NCI-H526 (cell line): ENCODE measurements at places on chromosomes 7 and 10.

DNA sequence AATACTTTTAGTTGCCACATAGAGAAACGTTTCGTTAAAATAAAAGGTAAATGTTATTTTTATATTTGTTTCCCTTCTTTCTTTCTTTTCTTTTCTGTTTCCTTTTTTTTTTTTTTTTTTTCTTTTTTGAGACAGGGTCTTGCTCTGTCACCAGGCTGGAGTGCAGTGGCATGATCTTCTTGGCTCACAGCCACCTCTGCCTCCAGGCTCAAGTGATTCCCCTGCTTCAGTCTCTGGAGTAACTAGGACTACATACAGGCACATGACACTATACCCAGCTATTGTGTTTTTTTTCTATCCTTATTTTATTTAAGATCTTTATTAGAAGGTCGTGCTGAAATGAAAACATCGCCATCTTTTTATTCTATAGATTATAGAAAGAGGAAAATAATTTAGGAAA is 661.8 kb upstream of the MBL2 start:
- DNase-seq, result no peak

DNA sequence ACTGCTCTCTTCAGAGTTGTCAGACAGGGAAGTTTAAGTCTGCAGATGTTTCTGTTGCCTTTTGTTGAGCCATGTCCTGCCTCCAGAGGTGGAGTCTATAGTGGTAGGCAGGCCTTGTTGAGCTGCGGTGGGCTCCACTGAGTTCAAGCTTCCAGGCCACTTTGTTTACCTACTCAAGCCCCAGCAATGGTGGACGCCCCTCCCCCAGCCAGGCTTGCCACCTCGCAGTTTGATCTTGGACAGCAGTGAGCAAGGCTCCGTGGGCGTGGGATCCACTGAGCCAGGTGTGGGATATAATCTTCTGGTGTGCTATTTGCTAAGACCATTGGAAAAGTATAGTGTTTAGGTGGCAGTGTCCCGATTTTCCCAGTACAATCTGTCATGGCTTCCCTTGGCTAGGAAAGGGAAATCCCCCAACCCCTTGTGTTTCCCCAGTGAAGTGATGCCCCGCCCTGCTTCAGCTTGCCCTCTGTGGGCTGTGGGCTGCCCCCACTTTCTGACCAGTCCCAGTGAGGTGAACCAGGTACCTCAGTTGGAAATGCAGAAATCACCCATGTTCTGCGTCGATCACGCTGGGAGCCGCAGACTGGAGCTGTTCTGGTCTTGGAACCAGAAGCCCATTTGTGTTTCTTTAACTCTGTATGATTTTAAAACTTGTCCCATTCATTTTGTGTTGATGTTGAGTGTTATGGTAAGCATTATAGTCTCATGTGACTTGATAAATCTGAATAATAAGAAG is 89.2 kb upstream of the CALCR start:
- DNase-seq, result no peak

GRCh38 chr7:29839921-29840320 is 33.6 kb downstream of the WIPF3 start:
- no peak for DNase-seq

- DNase-seq, result no peak
These were observed 67.5 kb downstream of the ATXN7L1 start for GRCh38 chr7:105808703-105809590.

- peak; percentile 40 for DNase-seq
These were observed 132.5 kb downstream of the LSM5 start for GRCh38 chr7:32357535-32358277.

- no peak for DNase-seq
These were observed 32.1 kb downstream of the LMOD2 start for GRCh38 chr7:123687727-123688126.

- no peak for DNase-seq
These were observed 524.0 kb downstream of the IPMK start for GRCh38 chr10:57743711-57744110.

DNA sequence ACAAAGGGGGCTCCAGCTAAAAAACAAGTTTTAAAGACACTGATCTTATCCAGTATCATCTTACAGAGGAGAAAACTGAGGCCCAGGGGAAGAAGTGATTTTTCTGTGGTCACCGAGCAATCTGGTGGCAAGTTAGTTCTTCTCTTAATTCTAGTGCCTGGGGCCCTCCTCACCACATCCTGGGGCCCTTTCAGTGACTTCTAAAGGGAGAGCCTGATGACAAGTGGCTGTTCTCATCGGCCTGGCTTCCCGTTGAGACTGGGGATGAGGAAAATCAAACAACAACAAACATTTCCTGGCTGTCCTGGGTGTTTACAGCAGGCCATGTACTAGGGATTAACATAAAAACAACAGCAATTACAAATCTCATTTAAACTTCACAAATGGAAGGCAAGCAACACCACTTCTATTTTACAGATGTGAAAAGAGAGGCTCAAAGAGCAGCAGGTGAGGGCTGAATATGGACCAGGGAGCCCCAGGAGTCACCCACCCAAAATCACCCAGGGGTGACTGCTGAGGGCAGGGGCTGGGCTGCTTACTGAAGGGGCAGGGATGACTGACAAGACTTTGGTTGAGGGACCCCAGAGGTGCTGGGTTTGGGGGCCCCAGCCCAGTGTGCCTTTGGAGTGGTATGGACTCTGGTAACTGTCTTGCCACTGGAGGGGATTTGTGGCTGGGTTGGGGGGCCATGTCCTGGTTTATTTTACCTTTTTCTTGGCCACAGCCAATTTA is 24.7 kb upstream of the MTPAP start:
- no peak for DNase-seq

GRCh38 chr7:8827329-8827728 is 393.9 kb downstream of the NXPH1 start:
- DNase-seq, result no peak

DNA sequence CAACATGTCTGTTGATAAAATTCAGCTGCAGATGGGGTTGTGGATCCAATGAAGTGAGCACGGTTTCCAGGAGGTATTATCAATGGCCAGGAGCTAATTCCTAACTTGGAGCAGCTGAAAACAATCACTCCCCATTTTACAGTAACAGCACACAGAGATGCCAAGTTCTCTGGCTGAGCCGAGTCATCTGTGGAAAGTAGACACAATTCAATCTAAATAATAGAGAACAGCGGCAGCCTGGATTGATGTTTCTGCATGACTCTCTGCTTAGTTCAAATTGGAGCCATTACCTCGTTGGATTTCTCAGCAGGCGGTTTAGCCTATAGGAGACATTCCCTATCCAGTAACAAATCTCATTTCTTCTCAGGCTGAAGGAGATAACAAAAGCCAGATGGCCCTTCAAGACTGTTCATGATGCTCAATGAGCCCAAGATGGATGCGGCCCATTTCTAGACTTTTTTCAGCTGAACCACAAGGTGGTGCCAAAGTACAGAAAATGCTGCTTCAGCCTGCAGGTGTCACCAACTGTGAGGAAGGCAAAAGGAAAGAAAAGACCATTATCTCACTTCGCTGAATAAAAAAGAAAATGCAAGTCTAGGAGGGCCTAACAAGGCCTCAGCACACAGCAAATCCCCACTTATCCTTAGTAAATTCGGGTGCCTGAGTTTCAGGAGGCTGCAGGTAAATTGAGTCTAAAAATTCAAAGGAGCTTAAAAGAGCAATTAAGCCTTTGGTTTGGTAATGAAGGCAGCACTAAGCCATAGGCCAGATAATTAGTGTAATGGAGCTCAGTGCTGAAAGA is 83.7 kb downstream of the SLC16A9 start:
- DNase-seq, result peak; percentile 37

GRCh38 chr7:151366880-151367222 is 25.2 kb downstream of the NUB1 start:
- DNase-seq, result no peak

GRCh38 chr7:32942415-32943251 is 14.6 kb upstream of the FKBP9 start:
- DNase-seq, result peak; percentile 91

DNA sequence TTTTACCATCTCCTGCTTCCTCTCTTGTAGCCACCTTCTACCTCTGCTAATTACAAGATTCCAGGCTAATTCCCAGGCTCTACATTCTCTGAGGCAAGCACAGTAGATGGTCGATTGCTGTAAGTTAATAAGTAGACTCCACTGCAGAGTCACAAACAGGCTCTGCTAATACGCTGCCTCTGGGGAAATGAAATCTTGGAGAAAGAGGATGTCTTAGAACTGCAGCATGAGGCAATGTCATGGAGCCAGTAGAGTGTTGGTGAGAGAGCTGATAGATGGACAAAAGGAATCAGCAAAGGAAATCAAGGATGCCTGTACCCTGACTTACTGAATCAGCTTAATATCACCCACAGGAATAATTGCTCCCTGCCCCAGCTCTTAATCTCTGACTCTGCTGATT is 1260.3 kb downstream of the XPNPEP1 start:
- no peak for DNase-seq

DNA sequence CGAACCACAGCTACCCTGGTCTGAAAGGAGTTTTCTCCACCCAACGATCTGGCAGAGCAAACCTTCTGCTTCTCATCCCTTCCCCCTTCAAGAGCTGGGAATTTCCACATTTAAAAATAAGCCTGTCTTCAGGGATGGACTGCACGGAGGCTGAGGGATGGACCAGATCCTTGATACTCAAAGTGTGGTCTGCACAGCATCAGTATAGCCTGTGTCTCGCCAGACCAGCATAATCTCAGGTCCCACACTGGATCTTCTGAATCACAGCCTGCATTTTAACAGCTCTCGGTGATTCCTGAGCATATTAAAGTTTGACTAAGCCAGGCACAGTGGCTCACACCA is 7.1 kb downstream of the KCNMA1 start:
- DNase-seq, result no peak

GRCh38 chr10:58439632-58440364 is 54.6 kb downstream of the TFAM start:
- no peak for DNase-seq
